Heart left ventricle (tissue), 16 donors: ENCODE measurements at places on chromosomes 12 and 14. TPM values are rescaled to one million over a fixed set of nuclear protein-coding genes. Genes with fewer than 3 reads are reported as not detected.
A peak's percentile ranks its signal among the peaks of the same experiment; 100 is the strongest.

Gene NOP9
- total RNA-seq, result 24.7 TPM

DNA sequence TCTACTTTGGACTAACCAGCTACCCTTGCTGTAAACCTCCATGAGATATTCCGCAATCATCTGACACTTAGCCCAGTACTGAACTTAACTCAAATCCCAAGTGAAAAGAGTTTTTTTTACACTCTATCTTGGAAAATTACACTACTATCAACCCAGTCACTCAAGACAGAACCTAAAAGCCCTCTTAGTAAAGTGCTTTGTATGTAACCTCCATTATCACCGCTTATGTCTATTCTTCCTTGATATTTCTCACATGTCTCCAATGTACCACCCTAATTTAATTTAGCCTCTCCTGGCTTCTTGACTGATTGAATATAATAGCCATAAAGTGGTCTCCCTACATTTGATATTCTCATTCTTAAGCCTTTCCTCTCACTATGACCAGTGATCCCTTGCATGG, 168.8 kb upstream of the SYT1 start:
- H3K36me3 ChIP-seq, result no peaks in the 10 kb centered on the region
- H3K4me3 ChIP-seq, result no peak overlapping the region
- H3K4me1 ChIP-seq, result no peaks in the 10 kb centered on the region
- H3K27me3 ChIP-seq, result no peaks in the 10 kb centered on the region
- no peak overlapping the region for H3K27ac ChIP-seq

- peaks cover 5% of the 10 kb centered on the region for H3K4me1 ChIP-seq
- H3K4me3 ChIP-seq, result no peak overlapping the region
- H3K36me3 ChIP-seq, result no peaks in the 10 kb centered on the region
- DNase-seq, result no peak
- no peaks in the 10 kb centered on the region for H3K27me3 ChIP-seq
Measured at GRCh38 chr12:55642669-55643068, 6.0 kb downstream of the OR10P1 start.

GRCh38 chr12:31853520-31853919, 105.7 kb upstream of the RESF1 start:
- H3K36me3 ChIP-seq, result no peaks in the 10 kb centered on the region
- no peak overlapping the region for H3K27ac ChIP-seq
- DNase-seq, result no peak
- no peak overlapping the region for H3K4me3 ChIP-seq
- no peaks in the 10 kb centered on the region for H3K27me3 ChIP-seq

Gene SSPN
- total RNA-seq, result 27.6 TPM

GRCh38 chr12:94762259-94762942, 112.0 kb upstream of the TMCC3 start:
- DNase-seq, result no peak
- H3K27me3 ChIP-seq, result peaks cover 6% of the 10 kb centered on the region
- H3K4me3 ChIP-seq, result no peak overlapping the region
- no peaks in the 10 kb centered on the region for H3K4me1 ChIP-seq
- no peak overlapping the region for H3K27ac ChIP-seq
- H3K36me3 ChIP-seq, result no peaks in the 10 kb centered on the region

Gene KCNC2
- total RNA-seq, result not detected

- DNase-seq, result no peak
- H3K4me1 ChIP-seq, result no peaks in the 10 kb centered on the region
Measured at GRCh38 chr14:104161602-104162367, 23.4 kb downstream of the KIF26A start.

Gene GLTP
- 68.6 TPM for total RNA-seq

Gene NPAS3
- total RNA-seq, result 2.4 TPM

DNA sequence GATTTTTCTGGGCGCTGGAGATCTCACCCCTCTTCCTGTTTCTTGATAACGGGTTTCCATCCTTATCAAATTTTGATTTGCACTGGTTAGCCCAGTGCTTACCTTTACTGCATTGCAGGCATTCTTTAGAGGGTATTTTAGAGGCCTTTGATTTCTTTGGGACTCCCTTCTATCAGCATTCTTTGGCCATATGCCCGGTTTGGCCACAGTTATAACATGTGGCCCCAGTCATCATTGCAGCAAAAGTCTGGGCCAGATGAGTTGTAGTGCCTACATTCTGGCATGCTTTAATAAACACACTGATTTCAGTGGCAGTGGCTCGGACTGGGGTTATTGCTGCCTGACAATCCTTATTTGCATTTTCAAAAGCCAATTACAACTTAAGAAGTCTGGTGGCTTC, 82.3 kb downstream of the KCNMB4 start:
- H3K27ac ChIP-seq, result no peak overlapping the region
- H3K36me3 ChIP-seq, result no peaks in the 10 kb centered on the region
- H3K4me3 ChIP-seq, result no peak overlapping the region
- no peaks in the 10 kb centered on the region for H3K27me3 ChIP-seq
- H3K4me1 ChIP-seq, result no peaks in the 10 kb centered on the region

Gene PZP
- total RNA-seq, result not detected

DNA sequence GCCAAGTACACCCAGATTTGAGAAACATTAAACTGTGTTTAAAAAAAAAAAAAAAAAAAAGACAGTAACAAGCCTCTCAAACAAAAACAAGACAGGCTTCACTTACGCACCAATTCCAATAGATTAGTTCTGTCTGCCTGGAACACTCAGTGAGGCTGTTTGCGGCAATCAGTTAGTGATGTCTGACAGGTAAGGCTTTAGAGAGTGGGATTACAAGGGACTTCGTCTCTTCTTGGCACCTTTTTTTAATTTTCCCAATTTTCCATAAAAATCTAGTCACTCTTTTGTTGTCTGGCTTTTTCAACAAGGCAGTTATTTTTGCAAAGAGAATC, 79.6 kb downstream of the NCOR2 start:
- H3K27me3 ChIP-seq, result no peaks in the 10 kb centered on the region
- peaks cover 25% of the 10 kb centered on the region for H3K4me1 ChIP-seq
- H3K4me3 ChIP-seq, result no peak overlapping the region
- no peak overlapping the region for H3K27ac ChIP-seq
- no peak for DNase-seq

DNA sequence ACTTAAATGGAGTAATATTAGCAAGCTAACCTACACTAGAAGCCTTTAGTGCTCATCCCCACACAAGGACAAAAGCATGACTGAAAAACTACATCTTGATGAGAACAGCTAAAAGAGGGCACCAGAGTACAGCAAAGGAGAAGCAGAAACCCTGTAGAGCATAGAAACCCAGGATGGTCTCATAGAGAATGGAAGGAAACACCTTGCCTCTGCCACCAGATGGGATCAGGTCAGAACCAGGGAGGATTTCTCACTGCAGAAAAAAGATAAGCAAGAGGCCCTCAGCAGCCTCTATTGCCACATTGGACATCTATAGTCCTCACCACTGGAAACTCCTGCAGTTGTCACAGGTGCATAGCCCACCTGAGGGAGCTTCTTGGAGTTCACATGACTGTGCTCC, 13.6 kb upstream of the ZNF705A start:
- no peaks in the 10 kb centered on the region for H3K36me3 ChIP-seq
- no peaks in the 10 kb centered on the region for H3K27me3 ChIP-seq
- H3K4me1 ChIP-seq, result no peaks in the 10 kb centered on the region
- H3K27ac ChIP-seq, result no peak overlapping the region

Gene KLRC1
- not detected for total RNA-seq

Gene PXMP2
- total RNA-seq, result 39.7 TPM

DNA sequence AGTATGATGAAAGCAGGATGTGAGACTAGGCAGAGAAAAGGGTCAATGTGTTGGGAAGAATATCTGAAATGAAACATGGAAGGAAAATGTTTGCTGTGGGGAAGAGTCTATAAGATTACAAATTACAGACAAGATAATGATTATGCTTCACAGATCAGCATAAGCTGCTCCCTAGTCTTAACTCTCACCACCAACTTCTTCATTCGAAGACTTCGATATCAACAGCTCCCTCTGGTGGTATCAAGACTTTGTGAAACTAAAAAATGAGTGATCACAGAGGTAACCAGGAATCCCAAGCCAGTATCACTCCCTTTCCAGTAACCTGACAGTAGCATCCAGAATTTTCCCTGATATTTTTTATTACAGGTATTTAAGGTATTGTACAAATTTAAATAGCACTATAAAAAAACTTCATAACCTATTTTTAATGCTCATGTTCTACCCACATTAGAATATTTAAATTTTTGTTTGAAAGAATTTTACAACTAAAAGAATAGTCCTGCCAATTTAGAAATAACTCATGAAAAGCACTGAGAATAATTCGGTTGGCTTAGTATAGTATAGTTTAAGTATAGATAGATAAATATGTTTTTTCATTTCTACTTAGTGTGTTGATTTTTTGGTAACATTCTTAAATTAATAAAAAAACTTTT, 84.4 kb downstream of the C2CD5 start:
- H3K27ac ChIP-seq, result no peak overlapping the region
- no peak overlapping the region for H3K4me3 ChIP-seq
- DNase-seq, result no peak
- no peaks in the 10 kb centered on the region for H3K36me3 ChIP-seq

Gene KCNA5
- total RNA-seq, result 2.5 TPM

GRCh38 chr14:49209416-49209815, 376.8 kb downstream of the RPS29 start:
- H3K27me3 ChIP-seq, result no peaks in the 10 kb centered on the region
- no peak overlapping the region for H3K27ac ChIP-seq
- H3K4me3 ChIP-seq, result no peak overlapping the region
- no peaks in the 10 kb centered on the region for H3K36me3 ChIP-seq
- no peak for DNase-seq

Gene RD3L
- total RNA-seq, result 22.0 TPM

GRCh38 chr12:130222519-130223218, 60.4 kb downstream of the FZD10 start:
- H3K4me1 ChIP-seq, result no peaks in the 10 kb centered on the region
- H3K27me3 ChIP-seq, result peaks cover 55% of the 10 kb centered on the region
- no peak overlapping the region for H3K4me3 ChIP-seq

DNA sequence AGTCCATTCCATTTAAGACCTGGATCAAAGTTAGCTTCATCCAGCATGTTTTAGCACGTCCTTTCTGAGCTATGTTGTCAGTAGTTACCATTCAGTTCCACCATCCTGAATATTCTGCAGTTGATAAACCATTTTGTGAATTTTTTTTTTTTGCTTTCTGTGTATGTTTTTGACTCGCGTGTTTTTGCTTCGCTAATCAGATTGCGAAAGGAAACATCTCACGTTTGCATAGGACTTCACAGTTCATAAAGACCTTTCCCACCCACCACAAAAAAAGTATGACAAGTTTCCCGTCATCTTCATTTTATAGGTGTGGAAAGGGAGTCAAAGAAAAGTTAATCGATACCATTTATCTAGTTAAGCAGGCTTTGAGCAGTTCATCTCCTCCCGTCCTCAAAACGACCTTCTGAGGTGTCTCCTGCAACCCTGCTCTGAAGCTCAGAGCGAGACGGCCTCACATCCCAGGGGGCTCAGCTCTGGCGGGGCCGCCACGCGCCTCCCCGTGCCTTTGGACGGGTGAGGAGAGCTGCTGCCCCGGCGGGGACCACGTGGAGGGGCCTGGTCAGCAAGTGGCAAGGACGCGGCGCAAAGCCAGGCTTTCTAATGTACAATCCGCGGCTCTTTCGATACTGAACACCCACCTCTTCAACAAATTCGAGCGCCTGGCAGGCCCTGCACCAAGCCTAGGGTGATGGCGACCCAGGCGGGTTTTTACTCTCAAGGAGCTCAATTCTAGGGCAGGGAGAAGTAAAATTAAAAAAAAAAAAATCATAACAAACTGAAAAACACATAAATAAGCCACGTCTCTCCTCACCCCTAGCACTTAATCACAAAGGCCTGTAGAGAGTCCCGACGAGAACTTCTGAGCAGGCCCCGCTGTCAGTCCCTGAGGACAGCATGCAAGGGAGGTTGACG, 988 bp upstream of the TMEM263 start:
- peaks cover 31% of the 10 kb centered on the region for H3K4me1 ChIP-seq
- H3K27ac ChIP-seq, result peak overlapping the region; percentile 99
- H3K4me3 ChIP-seq, result peak overlapping the region; percentile 89
- H3K27me3 ChIP-seq, result no peaks in the 10 kb centered on the region
- peak; percentile 38 for DNase-seq
- no peaks in the 10 kb centered on the region for H3K36me3 ChIP-seq

DNA sequence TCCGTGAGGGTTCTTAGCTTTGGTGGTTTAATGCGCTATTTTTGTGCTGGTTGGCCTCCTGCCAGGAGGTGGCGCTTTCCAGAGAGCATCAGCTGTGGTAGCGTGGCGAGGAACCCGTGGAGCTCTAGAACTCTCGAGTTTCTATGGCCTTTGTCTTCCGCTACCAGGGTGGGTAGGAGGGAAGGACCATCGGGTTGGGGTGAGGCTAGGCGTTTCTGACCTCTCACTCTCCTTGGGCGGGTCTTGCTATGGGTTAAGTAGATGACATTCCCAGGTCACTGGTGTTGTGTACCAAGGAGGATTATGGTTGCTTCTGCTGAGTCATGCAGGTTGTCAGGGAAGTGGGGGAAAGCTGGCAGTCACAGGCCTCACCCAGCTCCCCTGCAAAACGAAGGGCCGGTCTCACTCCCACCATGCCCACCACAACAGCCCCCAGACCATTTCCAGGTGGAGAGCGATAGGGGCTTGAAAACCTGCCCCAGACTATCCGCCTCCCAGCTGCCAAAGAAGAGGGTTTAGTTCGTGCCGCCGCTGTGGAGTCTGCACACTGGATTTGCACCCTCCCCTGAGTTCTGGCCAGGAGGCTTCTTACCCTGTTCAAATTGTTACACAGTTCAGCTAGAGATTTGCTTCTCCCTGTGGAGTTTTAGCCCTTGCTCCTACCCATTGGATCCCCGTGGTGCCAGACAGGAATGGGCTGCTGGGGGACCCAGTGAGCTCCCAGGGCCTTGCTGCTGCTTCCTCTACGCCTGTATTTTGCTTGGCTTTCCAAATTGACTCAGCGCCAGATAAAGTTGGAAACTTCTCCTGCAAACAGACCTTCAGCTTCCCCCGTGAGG, 21.9 kb downstream of the RNFT2 start:
- peak overlapping the region; percentile 37 for H3K4me3 ChIP-seq
- no peaks in the 10 kb centered on the region for H3K4me1 ChIP-seq
- H3K36me3 ChIP-seq, result no peaks in the 10 kb centered on the region

Gene SLC17A8
- not detected for total RNA-seq

Gene NOXRED1
- total RNA-seq, result 0.32 TPM

Gene HOXC4
- total RNA-seq, result not detected

- H3K4me3 ChIP-seq, result no peak overlapping the region
- H3K27me3 ChIP-seq, result peaks cover 18% of the 10 kb centered on the region
- no peak for DNase-seq
Measured at GRCh38 chr12:125198652-125199051, 133.4 kb downstream of the AACS start.

DNA sequence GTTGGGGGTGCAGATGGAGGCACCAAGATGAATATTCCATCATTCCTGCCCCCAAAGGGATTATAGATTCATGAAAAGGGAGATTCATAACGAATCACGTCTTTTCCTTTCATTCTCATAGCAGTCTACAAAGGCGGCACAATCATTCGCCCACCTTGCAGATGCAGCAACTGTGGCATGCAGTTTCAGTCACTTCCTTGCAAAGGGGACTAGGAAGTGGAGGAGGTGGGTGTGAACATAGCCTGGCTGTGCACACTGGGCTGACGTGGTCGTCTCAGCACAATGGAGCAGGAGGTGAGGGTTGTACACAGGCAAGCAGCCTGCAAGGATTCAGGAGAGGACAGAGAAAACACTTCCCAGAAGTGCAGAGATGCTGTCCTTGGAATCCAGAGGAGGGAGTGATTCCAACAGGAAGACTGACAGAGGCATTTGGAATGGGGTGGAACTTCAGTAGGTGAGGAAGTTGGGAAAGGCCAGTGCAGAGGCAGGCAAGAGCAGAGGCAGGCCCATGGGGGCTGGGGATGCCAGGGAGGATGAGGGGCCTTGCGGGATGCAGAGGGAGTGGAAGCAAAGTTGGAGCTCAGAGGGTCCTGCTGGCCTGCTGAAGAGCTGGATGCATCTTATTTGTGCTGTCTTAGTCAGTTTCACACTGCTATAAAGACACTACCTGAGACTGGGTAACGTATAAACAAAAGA, 21.9 kb upstream of the PPP2R5C start:
- H3K36me3 ChIP-seq, result no peaks in the 10 kb centered on the region
- DNase-seq, result no peak
- H3K4me3 ChIP-seq, result no peak overlapping the region
- no peaks in the 10 kb centered on the region for H3K4me1 ChIP-seq
- H3K27me3 ChIP-seq, result no peaks in the 10 kb centered on the region
- no peak overlapping the region for H3K27ac ChIP-seq
